H9 (cell line): ENCODE measurements at places on chromosomes 6 and 20.

- DNase-seq: no peak
Measured at GRCh38 chr20:23326774-23327173, 23.8 kb upstream of the NXT1 start.

- DNase-seq: no peak
Measured at GRCh38 chr20:11740975-11741374, 176.7 kb upstream of the BTBD3 start.

DNA sequence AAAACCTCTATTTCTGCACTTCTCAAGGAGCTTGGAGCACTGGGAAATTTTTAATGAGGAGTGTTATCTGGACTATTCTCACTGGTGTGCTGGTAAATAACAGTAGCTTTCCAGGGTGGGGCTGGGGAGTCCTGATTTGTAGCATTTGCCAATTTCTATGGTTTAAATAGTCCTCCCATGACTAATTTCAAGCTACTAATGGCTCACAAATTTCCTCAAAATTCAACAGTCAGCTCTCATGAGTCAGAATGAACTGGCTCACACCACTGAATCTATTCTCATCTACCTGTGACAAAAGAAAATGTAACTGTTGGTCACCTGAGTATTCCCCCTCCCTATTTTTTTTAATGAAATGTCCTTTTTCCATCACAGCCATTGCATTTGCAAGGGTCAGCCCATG is 449.6 kb downstream of the KIF16B start:
- no peak for DNase-seq

DNA sequence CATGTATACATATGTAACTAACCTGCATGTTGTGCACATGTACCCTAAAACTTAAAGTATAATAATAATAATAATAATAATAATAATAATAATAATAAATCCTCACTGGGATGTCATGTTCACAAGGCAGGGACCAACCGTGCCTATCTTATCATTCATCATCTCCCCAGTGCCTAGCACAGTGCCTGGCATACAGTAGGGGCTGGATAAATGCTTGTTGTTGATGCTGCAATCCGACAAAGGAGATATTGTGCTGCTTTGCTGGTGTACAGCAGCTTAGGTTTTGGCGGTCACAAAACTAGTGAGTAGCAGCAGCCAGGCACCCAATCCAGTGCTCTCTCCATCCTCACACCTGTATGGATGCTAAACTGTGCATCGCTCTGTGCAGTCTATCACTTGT is 94.1 kb upstream of the ASF1A start:
- no peak for DNase-seq

DNA sequence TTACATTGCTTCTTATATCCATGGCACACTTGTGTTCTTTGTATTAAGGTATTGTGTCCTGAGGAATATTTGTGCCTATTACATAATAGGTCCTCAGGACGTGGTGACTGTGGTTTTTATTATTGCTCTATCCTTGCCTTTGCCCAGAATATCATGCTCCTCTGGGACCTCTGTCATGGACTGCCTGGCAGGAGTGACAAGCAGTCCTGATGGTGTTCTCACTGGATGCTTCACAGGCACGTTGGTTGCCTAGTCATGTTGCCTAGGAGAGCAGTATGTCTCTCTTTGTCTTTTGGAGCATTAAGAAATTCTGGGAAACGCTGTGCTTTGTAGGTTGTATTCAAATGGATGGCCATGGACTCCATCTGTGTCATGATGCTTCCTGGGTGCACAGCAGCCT is 24.7 kb upstream of the MROH8 start:
- DNase-seq: no peak

GRCh38 chr6:165729307-165729936 is 66.4 kb upstream of the PDE10A start:
- no peak for DNase-seq

DNA sequence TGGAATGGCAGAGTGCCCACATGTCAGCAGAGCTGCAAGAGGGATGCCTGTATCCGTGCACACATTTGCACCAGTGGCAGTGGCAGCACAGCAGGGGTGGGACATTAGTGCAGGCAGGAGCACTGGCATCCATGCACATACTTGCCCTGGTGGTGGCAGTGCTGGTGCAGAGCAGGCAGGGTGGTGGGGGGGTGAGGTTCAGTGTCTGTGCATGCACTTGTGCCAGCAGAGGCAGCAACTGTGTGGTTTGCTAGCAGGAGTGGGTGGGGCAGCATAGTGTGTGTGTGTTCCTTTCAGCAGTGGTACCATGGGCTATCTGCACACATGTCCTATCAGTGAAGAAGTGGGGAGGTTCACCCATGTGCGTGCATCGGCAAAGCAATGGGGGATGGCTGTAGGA is 151.6 kb downstream of the EPM2A start:
- no peak for DNase-seq

DNA sequence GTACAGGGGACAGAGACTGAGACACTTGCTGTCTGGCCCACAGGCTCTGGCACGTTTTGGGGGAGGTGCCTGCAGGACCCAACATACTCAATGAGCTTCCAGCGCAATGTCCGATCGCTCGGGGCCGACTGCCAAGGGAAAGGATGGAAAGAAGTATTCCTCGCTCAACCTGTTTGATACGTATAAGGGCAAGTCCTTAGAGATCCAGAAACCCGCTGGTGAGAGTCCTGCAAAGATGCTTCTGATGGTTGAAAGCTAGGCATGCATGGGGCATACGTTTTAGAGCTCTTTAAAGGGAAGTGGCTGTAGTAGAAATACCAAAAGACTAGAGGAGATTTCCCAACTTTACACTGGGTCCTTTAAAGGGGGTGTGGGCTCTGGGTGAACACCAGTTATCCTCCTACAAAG is 2.2 kb downstream of the PRRC2A start:
- DNase-seq: no peak

- DNase-seq: no peak
Measured at GRCh38 chr6:152164957-152165356, 357.5 kb downstream of the ESR1 start.

DNA sequence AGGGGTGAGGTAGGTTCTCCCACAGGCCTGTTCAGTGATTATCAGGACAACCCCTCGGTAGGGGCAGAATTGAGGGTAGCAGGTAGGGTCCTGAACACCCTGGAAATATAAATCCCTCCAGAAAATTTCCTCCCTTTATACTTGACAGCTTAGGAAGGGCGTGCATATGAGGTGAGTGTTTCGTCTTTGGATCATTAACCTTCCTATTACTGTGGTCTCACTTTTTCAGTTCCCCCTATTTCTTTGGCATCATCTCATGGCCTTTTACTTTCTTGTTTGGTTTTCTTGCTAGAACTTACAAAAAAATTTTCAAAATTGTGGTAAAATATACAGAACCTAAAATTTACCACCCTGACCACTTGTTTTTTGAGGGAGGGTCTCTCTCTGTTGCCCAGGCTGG is 18.7 kb upstream of the EPB41L1 start:
- no peak for DNase-seq

DNA sequence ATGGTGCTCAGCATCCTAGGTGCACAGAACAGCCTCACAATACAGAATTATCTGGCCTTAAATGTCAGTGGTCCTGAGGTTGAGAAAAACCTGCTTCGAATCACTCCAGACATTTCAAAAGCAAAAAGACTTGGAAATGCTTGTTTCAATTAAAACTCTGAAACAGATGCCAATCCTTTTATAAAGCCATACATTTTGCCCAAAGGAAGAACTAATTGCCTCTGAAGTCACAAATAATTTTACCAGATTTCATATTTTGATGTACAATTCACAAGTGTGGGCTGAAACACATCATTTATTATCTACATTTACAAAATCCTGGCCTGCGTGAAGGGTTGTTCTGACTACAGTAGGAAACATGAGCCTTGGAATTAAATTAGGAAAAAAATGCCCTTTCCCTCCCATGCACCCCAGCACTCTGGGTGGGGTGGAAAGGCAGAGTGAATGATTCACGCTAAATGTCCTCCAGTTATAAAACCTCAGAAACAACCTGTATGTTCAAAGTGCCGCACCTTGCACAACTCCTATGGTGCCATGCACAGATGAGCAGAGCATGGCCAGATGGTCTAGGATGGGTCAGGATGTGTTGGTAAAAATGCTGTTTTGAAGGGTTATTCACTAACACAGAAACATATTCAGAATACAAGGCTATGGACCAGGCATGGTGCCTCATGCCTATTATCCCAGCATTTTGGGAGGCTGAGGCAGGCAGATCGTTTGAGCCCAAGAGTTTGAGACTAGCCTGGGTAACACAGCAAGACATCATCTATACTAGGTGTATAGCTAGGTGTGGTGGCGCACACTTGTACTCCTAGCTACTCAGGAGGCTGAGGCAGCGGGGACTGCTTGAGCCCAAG is 87.0 kb downstream of the ZMYND8 start:
- no peak for DNase-seq
